ENCODE measurements at places on chromosomes 5 and 9. TPM values are rescaled to one million over a fixed set of nuclear protein-coding genes. Genes with fewer than 3 reads are reported as not detected.

Gene PCDHGB6
- total RNA-seq, result 4.5 TPM

DNA sequence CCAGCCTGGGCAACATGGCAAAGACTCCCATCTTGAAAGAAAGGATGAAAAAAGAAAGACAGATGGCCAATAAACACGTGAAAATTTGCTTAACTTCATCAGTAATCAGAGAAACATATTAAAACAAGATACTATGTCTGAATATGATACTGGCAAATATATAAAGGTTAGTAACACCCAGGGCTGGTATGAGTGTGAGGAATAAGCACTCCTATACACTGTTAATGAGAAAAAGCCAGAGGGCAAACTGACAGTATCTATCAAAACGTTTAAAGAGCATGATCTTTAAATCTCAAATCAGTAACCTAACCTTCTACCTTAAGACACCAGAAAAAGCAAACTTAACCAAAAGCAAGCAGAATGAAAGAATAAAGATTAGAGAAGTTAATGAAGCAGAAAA lies 14.1 kb downstream of the B4GALT1 start:
- DNase-seq, result no peak
- peaks cover 38% of the 10 kb centered on the region for H3K4me1 ChIP-seq
- no peaks in the 10 kb centered on the region for H3K27me3 ChIP-seq
- H3K27ac ChIP-seq, result no peak overlapping the region
- no peaks in the 10 kb centered on the region for H3K36me3 ChIP-seq

Gene PMPCA
- 94.8 TPM for total RNA-seq

DNA sequence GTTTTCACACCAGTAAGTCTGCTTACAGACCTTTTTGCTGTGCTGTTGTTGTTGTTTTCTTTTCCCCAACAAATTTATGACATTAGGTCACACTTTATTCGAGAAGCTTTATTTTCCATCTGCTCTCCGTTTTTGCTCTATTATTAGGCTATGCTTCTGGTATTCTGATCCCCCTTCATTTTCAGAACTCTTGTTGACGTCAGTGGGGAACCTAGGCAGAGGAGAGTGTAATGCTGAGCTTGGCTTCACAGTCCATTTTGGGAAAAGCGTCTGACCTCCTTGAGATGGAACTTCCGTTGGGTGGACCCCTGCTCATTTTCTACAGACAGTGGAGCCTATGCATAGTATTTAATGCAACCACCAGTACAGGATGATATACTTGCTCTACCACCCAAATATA lies 387.9 kb upstream of the MEF2C start:
- no peak for DNase-seq
- H3K27ac ChIP-seq, result no peak overlapping the region
- H3K4me3 ChIP-seq, result no peak overlapping the region
- H3K36me3 ChIP-seq, result no peaks in the 10 kb centered on the region
- H3K4me1 ChIP-seq, result no peaks in the 10 kb centered on the region

- H3K4me1 ChIP-seq, result no peaks in the 10 kb centered on the region
- H3K27me3 ChIP-seq, result no peaks in the 10 kb centered on the region
- no peaks in the 10 kb centered on the region for H3K36me3 ChIP-seq
- H3K27ac ChIP-seq, result no peak overlapping the region
These were observed 206.7 kb downstream of the SLC12A2 start for GRCh38 chr5:128290152-128290858.

- H3K4me1 ChIP-seq, result peaks cover 8% of the 10 kb centered on the region
- no peak overlapping the region for H3K27ac ChIP-seq
- DNase-seq, result no peak
- peaks cover 14% of the 10 kb centered on the region for H3K36me3 ChIP-seq
These were observed 45.7 kb downstream of the LRSAM1 start for GRCh38 chr9:127496974-127497373.

DNA sequence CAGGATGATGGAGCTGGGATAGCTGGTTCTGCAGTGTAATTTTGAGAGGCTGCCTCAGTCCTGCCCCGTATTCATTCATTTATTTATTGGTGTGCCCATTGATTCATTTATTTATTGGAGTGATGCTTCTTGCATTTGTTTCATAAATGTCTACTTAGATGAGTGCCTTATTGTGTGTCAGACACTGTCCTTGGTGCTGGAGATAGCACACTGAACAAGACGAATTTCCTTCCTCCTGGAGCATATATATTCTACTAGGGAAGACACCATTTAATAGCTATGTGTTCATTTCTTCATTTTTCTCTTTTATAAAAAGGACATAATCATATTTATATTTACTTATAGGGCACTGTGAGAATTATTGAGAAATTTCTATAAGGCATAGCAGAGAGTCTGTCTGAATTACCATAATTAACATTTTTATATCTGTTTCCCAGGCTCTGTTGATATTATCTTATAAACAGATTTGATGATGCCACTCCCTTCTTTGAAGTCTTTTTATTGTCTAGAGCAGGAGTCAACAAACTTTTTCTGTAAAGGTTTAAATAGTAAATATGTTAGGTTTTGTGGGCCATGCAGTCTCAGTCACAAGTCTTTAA lies 433.9 kb upstream of the ZNF608 start:
- no peaks in the 10 kb centered on the region for H3K4me1 ChIP-seq
- no peak for DNase-seq
- no peak overlapping the region for H3K27ac ChIP-seq
- no peaks in the 10 kb centered on the region for H3K36me3 ChIP-seq
- no peak overlapping the region for H3K4me3 ChIP-seq

Gene PRELID2
- total RNA-seq, result 50.2 TPM

DNA sequence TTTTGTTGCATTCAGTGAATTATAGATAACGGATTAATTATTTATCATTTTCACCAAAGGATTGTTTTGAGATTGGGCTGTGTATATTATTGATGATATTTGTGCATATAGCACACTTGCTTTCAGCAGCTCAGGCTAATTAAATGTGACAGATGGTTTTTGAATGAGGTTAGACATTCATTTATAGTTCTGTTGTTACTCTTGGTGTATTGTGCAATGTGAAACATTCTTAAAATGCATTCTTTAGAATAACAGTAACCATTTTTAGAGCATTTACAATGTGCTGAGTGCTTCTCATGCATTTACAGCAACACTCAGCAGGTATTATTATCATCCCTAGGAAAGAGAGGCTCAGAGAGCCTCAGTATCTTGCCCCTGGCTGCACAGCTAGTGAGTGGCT lies 23.8 kb downstream of the NANS start:
- no peak overlapping the region for H3K4me3 ChIP-seq
- peaks cover 10% of the 10 kb centered on the region for H3K36me3 ChIP-seq
- H3K27me3 ChIP-seq, result no peaks in the 10 kb centered on the region
- H3K27ac ChIP-seq, result no peak overlapping the region
- no peaks in the 10 kb centered on the region for H3K4me1 ChIP-seq

DNA sequence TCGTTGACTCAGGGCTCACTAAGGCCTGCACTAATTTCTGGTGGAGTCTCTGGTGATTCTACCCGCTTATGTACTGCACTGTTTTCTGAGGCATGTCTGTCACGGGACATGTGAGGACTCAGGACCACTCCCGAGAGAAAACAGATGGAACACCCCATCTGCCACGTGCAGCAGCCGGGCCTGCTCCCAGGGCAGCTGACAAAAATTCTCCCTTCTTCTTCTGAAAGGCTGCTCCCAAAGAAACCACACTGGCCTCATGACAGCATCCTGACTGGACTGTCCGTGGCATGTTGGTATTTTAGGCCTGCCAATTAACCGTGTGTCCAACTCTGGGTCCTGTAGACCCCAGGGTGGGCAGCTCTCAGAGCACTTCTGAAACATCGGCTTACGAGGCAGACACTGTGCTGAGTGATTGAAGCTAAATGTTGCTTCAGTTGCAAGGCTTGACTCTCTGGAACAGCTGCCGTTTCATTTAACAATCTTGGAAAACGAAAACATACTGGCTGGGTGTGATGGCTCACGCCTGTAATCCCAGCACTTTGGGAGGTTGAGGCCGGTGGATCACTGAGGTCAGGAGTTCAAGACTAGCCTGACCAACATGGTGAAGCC lies 39.0 kb downstream of the FAM240B start:
- H3K4me1 ChIP-seq, result peaks cover 4% of the 10 kb centered on the region
- H3K27ac ChIP-seq, result no peak overlapping the region
- no peaks in the 10 kb centered on the region for H3K36me3 ChIP-seq

GRCh38 chr5:125699860-125700259 lies 723.3 kb upstream of the GRAMD2B start:
- peaks cover 7% of the 10 kb centered on the region for H3K27me3 ChIP-seq
- no peak overlapping the region for H3K4me3 ChIP-seq
- H3K4me1 ChIP-seq, result no peaks in the 10 kb centered on the region
- DNase-seq, result no peak
- H3K36me3 ChIP-seq, result no peaks in the 10 kb centered on the region
- no peak overlapping the region for H3K27ac ChIP-seq

Gene SLC6A3
- total RNA-seq, result not detected

Data from A673 (cell line).